ENCODE measurements at places on chromosomes 1 and 21.

DNA sequence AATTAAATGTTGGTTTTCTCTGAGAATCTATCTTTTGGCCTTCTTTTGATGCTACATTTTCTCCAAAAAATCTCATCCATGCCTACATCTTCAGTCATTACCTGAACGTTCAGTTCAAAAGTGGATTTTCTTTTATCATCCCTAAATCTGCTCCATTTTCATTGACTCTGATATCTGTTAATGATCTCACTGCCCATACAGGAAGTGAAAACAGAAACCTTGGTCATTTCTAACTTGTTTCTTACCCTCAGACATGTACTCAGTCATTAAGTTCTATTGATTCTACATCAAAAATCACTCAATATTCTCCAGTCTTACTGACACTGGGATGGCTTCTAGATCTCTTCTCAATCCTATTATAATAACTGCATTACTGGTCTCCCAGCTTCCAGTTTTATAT is 22.7 kb downstream of the PRKACB start:
- no peak overlapping the region for H3K4me3 ChIP-seq
- H3K27me3 ChIP-seq: no peaks in the 10 kb centered on the region
- DNase-seq: no peak
- H3K27ac ChIP-seq: peak overlapping the region; percentile 4
- H3K36me3 ChIP-seq: peaks cover 6% of the 10 kb centered on the region

GRCh38 chr1:54716299-54717047 is 812 bp downstream of the TTC4 start:
- peaks cover 36% of the 10 kb centered on the region for H3K4me1 ChIP-seq
- peak overlapping the region; percentile 85 for H3K4me3 ChIP-seq
- DNase-seq: no peak
- H3K36me3 ChIP-seq: peaks cover 7% of the 10 kb centered on the region

GRCh38 chr1:156438278-156438987 is 62.1 kb downstream of the MEF2D start:
- peaks cover 24% of the 10 kb centered on the region for H3K4me1 ChIP-seq
- H3K36me3 ChIP-seq: no peaks in the 10 kb centered on the region
- no peak overlapping the region for H3K4me3 ChIP-seq
- no peak overlapping the region for H3K27ac ChIP-seq
- H3K27me3 ChIP-seq: peaks cover 75% of the 10 kb centered on the region
- DNase-seq: no peak

DNA sequence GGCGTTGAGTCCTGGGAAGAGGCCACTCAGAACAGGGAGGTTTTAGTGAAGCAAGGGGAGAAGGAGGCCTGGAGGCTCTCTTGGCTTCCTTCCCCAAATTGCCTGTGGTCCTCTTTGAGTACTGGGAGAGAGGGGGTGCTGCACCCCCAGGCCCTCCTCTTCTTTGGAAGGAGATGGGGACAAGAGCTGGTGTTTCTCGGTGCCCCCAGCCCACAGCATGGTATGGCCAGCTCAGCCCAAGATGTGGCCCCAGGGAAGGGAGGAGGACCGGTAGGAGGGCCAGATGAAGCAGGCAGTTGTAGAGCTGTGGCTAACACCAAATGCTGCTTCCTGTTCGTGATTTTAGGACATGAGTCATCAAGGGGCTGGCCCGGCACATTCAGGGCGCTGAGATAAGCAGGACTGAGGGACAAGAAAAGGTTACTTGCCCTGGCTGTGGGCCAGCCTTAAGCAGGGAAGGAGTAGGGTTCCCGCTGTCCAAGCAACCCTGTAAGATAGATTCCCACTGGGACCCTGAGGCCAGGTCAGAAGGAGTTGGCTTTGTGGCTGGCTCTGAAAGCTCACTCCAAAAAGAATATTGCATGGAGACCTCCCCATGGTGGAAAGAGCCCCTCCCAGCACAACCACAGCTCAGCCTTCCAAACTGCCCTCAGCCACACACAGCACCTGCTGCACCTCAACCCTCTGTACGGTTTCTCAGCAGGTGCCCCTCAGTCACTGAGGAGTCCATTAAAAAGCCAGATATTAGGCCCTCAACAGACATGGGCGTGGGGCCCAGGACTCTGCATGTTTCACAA is 4.9 kb upstream of the TNFRSF1B start:
- no peak for DNase-seq
- peaks cover 66% of the 10 kb centered on the region for H3K4me1 ChIP-seq
- no peak overlapping the region for H3K4me3 ChIP-seq
- H3K27me3 ChIP-seq: no peaks in the 10 kb centered on the region
- H3K27ac ChIP-seq: peak overlapping the region; percentile 75
- no peaks in the 10 kb centered on the region for H3K36me3 ChIP-seq

GRCh38 chr1:3638676-3639075 is 11.2 kb downstream of the WRAP73 start:
- peaks cover 21% of the 10 kb centered on the region for H3K36me3 ChIP-seq
- no peaks in the 10 kb centered on the region for H3K27me3 ChIP-seq
- no peak overlapping the region for H3K4me3 ChIP-seq
- H3K27ac ChIP-seq: no peak overlapping the region

GRCh38 chr1:47766832-47767740 is 230.1 kb downstream of the TRABD2B start:
- no peak for DNase-seq
- no peaks in the 10 kb centered on the region for H3K36me3 ChIP-seq
- no peaks in the 10 kb centered on the region for H3K4me1 ChIP-seq
- no peak overlapping the region for H3K27ac ChIP-seq
- no peak overlapping the region for H3K4me3 ChIP-seq
- H3K27me3 ChIP-seq: peaks cover 5% of the 10 kb centered on the region

- no peak overlapping the region for H3K4me3 ChIP-seq
- no peak for DNase-seq
- no peaks in the 10 kb centered on the region for H3K27me3 ChIP-seq
- H3K27ac ChIP-seq: no peak overlapping the region
Measured at GRCh38 chr1:224377676-224378006, 21.0 kb downstream of the CNIH4 start.

DNA sequence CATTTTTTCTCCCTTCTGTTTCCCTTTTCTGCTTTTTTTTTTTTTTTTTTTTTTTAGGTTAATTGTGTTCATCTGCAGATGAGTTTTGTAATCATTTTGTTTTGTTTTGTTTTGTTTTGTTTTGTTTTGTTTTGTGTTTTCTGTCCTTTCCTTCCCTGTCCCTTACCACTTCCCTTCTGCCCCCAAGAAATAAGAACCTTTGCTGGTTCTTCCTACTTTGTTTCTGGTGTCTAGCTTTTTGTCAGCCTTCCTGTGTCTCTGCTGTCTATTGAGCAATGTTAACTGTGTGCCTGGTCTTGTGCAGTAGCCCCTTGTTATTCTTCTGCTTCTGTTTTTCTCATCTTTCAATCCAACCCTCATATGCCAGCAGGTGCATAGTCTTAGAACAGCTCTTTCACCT is 46.0 kb downstream of the MPZL1 start:
- no peaks in the 10 kb centered on the region for H3K4me1 ChIP-seq
- no peaks in the 10 kb centered on the region for H3K27me3 ChIP-seq
- no peak overlapping the region for H3K4me3 ChIP-seq
- no peak for DNase-seq
- H3K27ac ChIP-seq: no peak overlapping the region

- H3K27ac ChIP-seq: no peak overlapping the region
- no peaks in the 10 kb centered on the region for H3K36me3 ChIP-seq
- no peaks in the 10 kb centered on the region for H3K4me1 ChIP-seq
Measured at GRCh38 chr1:236348071-236348470, 46.0 kb upstream of the EDARADD start.

- H3K36me3 ChIP-seq: no peaks in the 10 kb centered on the region
- peaks cover 18% of the 10 kb centered on the region for H3K27me3 ChIP-seq
- no peaks in the 10 kb centered on the region for H3K4me1 ChIP-seq
- no peak overlapping the region for H3K4me3 ChIP-seq
- DNase-seq: no peak
- no peak overlapping the region for H3K27ac ChIP-seq
Measured at GRCh38 chr1:116268211-116268610, 104.8 kb upstream of the ATP1A1 start.

DNA sequence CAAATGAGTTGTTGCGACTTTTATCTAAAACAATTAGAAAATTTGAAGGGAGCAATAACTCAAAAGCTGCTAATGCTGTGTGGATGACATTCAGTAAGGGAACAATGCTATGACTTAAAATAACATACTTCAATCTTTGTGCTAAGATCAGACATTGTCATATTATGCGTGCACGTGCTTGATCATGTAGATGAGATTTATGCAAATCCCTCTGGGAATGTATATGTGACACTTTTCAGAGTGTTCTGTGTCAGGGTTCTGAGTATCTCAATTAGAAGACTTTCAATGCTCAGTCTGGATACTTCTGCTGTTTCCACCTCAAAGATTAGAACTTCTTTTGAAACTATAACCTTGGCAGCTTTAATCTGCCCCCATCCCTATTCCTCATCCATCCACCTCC is 18.6 kb upstream of the POU2F1 start:
- H3K27me3 ChIP-seq: no peaks in the 10 kb centered on the region
- peaks cover 9% of the 10 kb centered on the region for H3K36me3 ChIP-seq
- H3K27ac ChIP-seq: no peak overlapping the region
- H3K4me1 ChIP-seq: no peaks in the 10 kb centered on the region

Measured in naive B cell (primary cell).